ENCODE measurements at places on chromosomes 11 and 22.

DNA sequence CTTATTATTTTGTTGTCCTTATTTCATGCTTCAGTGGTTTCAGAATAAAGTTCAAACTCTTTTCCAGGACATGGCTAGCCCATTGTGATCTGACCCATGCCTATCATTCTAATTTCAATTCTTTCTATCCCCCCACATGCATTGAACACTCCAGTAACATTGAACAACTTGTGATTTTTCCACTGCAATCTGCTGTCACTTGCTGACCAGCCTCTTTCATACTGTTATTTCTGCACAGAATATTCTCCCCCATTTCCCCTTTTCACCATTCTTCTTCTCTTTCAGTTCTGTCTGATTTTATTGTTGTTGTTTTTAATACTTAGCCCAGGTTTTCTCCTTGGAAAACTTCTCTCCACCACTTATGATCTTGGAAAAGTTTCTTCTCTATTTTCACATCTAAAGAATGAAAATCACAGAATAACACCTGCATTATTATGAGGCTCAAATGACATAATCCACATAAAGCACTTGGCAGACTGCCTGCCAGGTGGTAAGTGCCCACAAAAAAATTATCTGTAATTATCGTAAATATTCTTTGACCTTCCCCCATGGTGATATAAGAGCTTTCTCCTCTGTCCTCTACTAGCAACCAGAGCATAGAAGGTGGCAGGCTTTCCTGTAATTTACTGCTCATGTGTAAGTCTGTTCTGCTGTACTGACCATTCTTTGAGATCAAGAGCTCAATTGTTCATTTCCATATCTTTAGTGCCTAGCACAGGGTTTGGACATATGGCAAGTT is 51.9 kb upstream of the EED start:
- DNase-seq, result no peak

DNA sequence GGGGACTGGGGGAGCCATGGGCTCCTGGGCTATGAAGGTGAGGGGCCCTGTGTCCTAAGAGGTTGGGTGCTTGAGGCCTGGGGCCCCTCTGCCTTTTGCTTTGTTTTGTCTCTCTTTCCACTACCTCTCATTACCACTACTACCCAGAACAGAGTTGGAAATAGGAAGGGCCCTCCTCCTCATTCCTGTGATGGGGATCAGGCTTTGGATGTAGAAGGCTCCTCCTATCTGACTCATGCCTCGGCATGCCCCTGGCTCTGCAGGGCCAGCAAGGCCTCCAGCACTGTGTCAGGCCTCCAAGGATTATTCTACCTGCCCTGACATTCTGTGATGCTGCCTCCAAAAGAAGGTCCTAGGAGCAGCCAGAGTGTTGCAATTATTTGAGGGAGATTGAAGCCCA is 766 bp downstream of the IZUMO1R start:
- peak; percentile 15 for DNase-seq

DNA sequence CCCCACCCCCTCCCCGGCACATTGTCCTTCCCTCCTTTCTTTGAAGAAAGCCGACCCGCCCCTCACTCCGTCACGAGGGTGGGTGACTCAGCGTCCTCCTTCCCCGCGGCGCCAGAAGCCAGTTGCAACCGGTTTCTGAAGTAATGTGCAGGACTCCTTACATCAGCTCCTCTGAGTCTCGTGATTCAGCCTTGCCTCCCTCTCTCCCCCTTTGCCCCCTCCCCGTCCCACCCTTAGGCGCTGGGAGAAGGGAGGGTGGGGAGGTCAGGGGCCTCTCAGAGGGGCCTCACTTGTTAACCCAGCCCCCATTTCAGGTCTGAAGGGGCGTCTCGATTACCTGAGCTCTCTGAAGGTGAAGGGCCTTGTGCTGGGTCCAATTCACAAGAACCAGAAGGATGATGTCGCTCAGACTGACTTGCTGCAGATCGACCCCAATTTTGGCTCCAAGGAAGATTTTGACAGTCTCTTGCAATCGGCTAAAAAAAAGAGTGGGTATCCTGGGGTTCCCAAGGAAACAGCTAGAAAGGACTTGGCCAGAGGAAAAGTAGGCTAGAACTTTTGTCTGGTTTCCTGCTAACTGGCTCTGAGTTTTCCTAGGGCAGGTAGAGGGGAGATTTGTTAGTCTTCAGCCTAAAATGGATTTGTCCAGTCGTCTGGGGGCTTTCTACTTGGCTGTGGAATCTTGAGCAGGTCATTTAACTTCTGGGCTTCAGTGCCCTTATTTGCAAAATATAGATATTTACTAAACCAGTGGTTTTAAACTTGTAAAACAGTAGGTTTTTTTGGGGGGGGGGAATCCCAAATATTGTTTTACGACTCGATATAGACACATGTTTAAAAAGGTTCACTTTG is 1.1 kb downstream of the SLC3A2 start:
- DNase-seq, result peak; percentile 98

DNA sequence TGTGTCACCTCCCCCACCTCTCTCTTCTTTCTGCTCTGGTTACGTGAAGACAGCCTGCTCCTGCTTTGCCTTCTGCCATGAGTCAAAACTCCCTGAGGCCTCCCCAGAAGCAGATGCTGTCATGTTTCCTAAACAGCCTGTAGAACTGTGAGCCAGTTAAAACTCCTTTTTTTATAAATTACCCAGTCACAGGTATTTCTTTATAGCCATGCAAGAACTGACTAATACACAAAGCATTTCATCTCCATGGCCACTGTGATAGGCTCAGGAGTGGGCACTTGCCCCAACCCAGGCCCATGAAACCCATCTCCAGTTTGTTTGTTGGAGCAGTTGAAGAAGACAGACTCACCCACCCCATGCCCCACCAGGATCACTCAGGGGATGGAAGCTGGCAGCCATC is 253.3 kb upstream of the ISX start:
- DNase-seq, result peak; percentile 37

- no peak for DNase-seq
Observed at GRCh38 chr22:49348631-49349030, 479.0 kb downstream of the BRD1 start.

GRCh38 chr22:29871684-29872083 is 11.3 kb upstream of the MTMR3 start:
- DNase-seq, result peak; percentile 38

DNA sequence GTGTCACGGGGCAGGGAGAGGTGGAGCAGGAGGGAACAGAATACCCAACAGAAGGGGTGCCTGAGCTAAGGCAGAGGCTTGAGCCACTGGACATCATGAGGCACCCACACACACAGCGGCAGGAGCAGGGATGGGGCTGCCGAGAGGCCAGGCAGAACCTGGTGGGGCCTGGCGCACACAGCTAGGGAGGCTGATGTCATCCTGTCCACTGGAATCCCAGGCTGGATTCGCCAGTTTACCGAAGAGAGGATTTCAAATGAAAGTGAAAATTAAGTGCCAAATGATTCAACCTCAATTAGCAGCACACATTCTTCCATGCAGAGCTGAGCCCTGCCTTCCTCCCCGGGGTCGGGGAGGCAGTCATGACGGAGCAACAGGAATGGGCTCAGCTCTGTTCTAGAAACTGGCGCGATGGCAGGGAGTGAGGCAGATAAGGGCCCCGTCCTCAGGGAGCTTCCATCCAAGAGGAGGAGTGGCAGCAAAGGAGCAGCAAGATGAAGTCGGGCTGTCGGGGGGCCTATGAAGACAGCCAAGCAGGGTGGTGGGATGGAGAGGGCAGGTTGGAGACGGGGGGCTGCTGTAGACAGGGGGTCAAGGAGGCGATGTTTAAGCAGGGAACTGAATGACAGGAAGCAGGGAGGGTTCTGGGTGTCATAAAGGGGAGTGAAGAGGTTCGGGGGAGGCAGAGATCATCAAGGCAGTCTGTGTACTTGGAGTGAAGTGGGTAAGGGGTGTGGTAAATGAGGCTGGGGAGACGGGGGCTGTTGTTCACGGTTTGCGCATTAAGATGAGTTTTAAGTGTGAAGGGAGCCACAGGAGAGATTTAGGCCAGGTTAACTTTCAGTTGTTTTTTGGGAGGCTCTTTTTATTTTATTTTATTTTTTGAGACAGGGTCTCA is 6.4 kb downstream of the RAC2 start:
- peak; percentile 78 for DNase-seq

DNA sequence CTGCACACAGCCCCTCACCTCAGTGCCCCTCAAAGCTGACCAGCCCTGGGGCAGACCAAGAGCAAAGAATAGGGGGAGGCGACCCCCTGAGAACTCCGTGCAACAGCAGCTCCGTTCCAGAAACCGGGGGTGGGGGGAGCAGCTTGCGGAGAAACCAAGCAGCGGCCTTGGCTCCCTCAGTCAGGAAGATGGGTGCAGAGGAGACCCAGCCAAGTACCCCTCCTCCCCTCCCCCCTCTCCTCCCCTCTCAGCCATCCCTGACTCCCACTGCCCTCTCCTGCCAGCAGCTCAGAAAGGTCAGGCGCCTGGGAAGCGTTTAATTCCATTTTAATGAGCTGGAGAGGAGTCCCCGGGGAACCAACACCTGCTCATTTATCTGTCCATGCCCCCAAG is 78.9 kb downstream of the PDE2A start:
- DNase-seq, result no peak

DNA sequence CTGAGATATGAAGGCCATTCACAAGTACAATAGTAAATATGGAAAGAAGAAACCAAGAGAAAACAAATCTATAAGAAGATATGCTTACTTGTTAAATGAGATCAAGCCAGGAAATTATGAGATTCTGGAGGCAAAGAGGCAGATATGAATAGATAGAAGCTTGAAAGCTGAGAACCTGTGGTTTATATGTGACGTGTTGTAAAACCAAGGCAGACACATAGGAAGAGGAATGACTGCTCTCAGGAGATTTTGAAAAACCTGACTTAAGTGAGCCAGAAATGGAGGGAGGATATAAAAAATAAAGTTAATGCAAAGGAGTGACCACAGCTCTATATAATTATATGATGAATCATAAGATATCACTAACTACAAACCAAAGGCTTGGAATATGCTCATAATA is 1160.5 kb upstream of the CNTN5 start:
- no peak for DNase-seq

GRCh38 chr11:65730461-65730860 is 9.9 kb upstream of the RNASEH2C start:
- DNase-seq, result no peak

- peak; percentile 64 for DNase-seq
Observed at GRCh38 chr22:38080850-38081635, 2.9 kb downstream of the SLC16A8 start.

Data from astrocyte of the hippocampus (primary cell).